Activated T-helper 1 cell treated with anti-CD3 and anti-CD28 coated beads, Interleukin-2, amount 50 U/mL, for 16 hours (primary cell): ENCODE measurements at places on chromosomes 7 and 10.

GRCh38 chr10:32962521-32962920 lies 4.5 kb upstream of the ITGB1 start:
- DNase-seq = no peak

GRCh38 chr7:131948434-131949053 lies 392.1 kb upstream of the PODXL start:
- no peak for DNase-seq

DNA sequence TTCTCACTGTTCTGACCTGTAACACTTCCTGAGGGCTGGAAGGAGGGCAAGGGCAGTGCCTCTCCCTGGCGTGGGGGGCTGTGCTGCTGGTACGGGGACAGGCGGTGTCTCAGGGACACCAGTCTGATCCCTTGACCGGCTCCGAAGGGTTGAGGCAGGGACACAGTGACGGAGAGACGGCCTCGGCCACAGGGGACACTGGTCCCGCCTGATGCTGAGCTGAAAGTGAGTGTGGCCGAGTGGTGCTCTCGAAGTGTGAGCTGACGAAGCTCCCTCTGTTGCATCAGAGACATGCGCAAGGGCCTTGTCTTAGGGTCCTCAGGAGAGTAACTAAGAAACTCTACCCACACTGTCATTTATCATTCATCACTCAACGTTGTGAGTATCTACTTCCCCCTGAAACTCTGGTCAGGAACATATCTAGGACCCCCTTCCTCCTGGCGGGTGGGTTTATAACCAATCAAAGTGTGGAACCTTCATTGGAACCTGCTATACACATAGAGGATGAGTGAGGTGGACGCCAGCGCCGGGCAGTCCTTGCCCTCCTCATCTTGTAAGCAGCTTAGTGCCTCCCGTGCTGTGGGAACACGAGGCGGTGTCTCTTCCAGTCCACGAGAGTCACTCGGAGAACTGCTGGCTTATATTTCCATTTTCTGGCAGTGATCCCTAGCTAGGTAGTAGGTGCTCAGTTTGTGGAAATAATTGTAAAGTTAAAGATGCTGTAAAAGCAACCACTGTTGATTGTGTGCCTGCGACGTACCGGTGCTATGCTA lies 283.1 kb downstream of the DNAJB6 start:
- DNase-seq = no peak

GRCh38 chr10:125629758-125630376 lies 53.1 kb downstream of the TEX36 start:
- no peak for DNase-seq

DNA sequence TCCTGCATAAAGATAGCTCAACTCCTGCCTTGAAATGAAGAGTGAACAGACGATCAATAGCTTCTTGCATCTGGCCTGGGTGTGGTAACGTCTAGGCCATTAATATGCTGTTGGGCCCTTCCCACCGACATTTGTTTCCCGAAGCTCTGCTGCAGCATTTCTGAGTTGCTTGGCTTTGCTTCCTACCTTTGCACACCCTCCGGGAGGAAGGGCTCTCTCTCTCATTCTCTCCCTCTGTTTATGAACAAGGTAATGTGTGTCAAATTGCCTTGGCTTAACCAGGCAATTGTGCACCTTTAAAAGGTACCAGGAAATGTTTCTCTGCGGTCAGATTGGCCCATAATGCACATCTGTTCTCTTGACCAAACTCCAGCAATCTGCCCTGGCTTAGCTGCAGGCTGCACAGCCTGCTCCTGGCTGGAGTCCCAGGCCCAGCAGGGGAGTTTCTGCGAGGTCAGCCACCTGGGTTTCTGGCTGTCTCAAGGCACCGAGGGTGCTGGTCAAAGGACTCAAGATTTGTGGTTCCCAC lies 223.7 kb downstream of the SNX10 start:
- DNase-seq = no peak

DNA sequence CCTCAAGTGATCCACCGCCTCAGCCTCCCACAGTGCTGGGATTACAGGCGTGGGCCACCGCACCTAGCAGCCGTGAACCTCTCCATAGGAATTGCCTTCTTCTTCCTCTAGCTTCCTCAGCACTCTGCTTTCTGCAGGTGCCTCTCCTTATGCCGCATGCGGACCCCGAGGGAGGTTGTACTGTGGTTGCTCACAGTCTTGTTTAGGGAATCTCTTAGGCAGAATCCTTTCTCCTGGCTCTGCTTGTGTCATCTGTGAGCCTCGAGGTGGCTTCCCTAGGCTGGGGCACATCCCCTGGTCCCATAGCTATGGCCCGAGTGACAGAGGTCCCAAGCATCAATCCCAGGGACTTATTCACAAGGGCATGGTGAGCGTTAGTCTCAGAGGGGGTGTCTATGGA lies 33.2 kb upstream of the GIMAP8 start:
- DNase-seq = no peak

- no peak for DNase-seq
Measured at GRCh38 chr10:16653224-16653623, 131.5 kb upstream of the C1QL3 start.

DNA sequence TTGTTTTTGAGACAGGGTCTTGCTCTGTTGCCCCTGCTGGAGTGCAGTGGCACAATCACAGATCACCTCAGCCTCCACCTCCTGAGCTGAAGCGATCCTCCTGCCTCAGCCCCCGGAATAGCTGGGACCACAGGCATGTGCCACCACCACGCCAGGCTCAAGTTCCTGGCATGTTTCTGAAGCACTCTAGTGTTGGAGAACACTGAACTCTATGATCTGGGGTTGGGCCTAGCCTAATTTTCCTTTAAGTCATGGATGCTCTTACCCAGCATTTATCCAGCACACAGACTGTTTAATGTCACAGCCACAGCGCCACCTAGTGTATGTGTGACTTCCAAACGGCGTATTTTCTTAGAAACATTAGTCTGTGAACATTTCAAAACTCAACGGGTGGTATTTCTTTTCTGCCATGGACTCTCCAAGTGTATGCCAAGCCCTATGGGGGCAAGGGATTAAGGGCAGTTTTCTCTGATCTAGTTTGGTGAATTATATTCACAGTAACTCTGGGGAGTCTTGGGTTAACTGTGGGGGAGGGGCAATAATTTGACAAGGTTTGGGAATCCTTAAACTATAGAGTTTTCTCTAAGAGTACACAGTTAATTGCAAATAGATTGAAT lies 91.8 kb downstream of the CREM start:
- DNase-seq = peak; percentile 59

GRCh38 chr10:20931156-20931795 lies 34.2 kb upstream of the NEBL start:
- no peak for DNase-seq

GRCh38 chr10:35041502-35041879 lies 48.6 kb downstream of the CUL2 start:
- no peak for DNase-seq

DNA sequence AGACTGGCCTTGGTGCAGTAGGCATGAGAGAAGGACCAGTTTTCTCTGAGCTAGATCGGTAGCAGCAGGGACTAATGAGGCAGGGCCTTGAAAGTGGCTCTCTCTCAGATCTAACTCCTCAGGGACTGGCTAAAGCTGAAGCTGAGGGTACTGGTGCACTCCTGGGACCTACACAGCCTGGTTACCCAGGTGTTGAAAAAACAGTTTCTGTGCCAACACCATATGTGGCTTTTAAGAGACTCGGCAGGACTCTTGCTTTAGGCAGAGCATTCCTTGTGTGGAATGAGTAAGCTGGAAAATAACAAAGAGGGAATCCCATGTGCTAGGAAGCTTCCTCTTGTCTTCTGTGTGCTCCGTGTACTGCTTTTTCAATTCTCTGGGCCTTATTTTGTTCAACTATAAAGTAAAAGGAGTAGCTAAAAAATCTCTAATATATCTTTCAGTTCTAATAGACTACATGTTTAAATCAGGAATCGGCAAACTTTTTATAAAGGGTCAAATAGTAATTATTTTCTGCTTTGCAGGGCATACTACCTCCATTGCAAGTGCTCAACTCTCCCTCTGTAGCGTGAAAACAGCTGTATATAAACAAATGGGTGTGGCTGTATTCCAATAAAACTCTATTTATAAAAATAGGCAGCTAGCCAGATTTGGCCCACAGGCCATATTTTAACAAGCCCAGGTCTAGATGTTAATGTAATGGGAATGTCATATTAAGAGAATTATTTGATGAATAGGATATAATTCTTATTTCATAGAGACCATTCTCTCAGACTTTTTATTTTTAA lies 186.1 kb upstream of the KAT6B start:
- DNase-seq = no peak

DNA sequence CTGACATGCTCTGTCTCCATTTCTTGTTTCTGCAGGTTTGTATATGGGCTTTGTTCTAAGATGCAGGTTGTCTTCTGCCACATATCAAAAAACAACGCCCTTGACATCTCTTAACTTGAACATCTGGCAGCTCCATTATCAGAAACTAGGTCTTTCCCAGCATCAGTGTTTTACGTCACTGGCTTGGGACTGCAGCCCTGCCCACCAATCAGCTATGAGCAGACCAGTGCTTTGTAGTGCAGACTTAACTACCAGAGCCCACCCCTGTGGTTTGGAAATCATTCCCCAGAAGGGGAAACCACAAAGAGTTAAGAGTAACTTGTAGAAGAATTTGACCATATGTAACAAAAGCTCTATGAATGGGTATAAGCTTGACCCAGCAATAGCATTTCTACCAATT lies 132.4 kb downstream of the SEPTIN14 start:
- DNase-seq = no peak

DNA sequence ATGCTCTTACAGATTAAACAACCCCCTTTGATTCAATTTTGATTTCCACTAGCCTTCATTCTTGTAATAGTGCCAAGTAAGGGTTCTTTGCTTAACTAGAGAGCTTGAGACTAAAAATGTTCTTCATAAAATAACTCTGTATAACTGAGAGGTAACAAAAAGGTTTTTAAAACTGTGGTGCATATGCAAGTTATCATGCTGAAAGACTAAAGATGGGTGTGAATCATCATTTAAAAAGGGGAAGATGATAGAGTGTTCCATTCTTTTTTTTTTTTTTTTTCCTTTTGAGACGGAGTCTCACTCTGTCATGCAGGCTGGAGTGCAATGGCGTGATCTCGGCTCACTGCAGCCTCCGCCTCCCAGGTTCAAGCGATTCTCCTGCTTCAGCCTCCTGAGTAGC lies 11.1 kb downstream of the MDFIC start:
- DNase-seq = no peak

GRCh38 chr10:98478430-98479222 lies 31.9 kb upstream of the HPS1 start:
- DNase-seq = no peak

- DNase-seq = no peak
Measured at GRCh38 chr10:77328272-77328816, 309.3 kb downstream of the KCNMA1 start.
